Left lung (tissue), 14 donors: ENCODE measurements at places on chromosomes 5 and 9. TPM values are rescaled to one million over a fixed set of nuclear protein-coding genes. Genes with fewer than 3 reads are reported as not detected.

Gene OR1J1
- not detected for polyA plus RNA-seq

DNA sequence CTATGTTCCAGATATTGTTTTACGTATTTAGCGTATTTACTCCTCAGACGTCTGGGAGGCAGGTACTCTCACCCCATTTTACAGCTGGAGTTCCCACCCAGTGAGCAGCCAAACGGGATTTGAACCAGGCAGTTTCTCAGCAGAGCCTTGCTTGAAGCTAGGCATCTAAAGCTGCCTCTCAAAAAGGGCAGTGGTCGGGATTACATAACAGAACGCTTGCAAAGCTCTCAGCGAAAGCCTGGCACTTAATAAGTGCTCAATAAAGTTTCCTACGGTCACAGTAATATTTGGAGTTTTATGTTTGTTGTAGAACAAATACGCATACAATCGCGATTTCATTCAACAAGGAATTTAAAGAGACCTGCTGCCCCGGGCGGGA is 286 bp upstream of the BSPRY start:
- no peak for DNase-seq

- DNase-seq: no peak
Measured at GRCh38 chr9:17802249-17802857, 223.5 kb downstream of the SH3GL2 start.

- no peak for DNase-seq
Measured at GRCh38 chr5:98938464-98938863, 9.7 kb upstream of the CHD1 start.

GRCh38 chr9:76534026-76534425 is 75.0 kb downstream of the GCNT1 start:
- DNase-seq: no peak

- DNase-seq: no peak
Measured at GRCh38 chr9:119298076-119298853, 71.0 kb downstream of the BRINP1 start.

DNA sequence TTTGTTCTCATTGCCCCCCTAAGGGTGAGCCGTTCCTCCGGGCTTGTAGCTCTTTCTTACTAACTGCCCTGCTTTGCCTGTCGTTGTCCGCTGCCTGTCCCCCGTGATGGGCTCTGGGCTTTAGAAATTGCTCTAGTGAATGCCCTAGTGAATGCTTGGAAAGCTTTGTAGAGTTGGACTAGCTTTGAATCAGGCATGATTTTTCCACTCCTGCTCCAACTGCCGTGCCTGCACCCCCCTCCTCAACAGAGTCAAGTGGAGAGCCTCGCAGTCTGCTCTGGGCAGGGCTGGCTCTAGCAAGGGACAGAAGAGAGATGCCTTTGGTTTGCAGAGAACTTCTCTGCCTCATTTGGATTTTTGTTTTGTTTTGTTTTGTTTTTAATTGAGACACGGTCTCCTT is 46.8 kb upstream of the DAB2IP start:
- DNase-seq: no peak

Gene CAMK2A
- 4.0 TPM for polyA plus RNA-seq

Gene CCDC192
- polyA plus RNA-seq: 1.3 TPM

Gene GPRIN1
- polyA plus RNA-seq: 1.1 TPM

GRCh38 chr9:127131871-127132270 is 9.4 kb upstream of the ANGPTL2 start:
- no peak for DNase-seq
